Osteoblast (primary cell): ENCODE measurements at places on chromosomes 13 and 19. TPM values are rescaled to one million over a fixed set of nuclear protein-coding genes. Genes with fewer than 3 reads are reported as not detected.
A peak's percentile ranks its signal among the peaks of the same experiment; 100 is the strongest.

SMIM44 gene
- not detected in 2 replicates for total RNA-seq

PAF1 gene
- total RNA-seq, result 29.3 and 29.8 TPM in 2 replicates

- peak; percentile 99 for DNase-seq
Observed at GRCh38 chr19:18167975-18168645, 5.5 kb upstream of the IFI30 start.

DNA sequence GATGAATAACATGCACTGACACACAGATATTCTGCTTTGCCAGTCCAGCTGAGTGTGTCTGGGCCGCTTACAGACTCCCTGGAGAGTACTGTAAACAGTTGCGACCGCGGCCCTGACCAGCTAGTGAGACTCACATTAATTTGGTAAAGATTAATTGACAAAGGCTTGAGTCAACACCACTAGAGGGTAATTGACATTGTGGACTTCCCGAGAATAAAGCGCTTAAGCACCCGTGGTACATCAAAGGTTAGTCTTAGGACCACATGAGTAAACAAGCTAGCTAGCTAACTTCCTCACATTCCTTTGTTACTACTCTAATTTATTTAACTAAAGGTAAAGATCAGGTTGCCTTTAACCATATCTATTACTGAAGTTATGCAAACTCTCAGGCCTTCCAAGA lies 624.4 kb upstream of the ARGLU1 start:
- no peak for DNase-seq

DNA sequence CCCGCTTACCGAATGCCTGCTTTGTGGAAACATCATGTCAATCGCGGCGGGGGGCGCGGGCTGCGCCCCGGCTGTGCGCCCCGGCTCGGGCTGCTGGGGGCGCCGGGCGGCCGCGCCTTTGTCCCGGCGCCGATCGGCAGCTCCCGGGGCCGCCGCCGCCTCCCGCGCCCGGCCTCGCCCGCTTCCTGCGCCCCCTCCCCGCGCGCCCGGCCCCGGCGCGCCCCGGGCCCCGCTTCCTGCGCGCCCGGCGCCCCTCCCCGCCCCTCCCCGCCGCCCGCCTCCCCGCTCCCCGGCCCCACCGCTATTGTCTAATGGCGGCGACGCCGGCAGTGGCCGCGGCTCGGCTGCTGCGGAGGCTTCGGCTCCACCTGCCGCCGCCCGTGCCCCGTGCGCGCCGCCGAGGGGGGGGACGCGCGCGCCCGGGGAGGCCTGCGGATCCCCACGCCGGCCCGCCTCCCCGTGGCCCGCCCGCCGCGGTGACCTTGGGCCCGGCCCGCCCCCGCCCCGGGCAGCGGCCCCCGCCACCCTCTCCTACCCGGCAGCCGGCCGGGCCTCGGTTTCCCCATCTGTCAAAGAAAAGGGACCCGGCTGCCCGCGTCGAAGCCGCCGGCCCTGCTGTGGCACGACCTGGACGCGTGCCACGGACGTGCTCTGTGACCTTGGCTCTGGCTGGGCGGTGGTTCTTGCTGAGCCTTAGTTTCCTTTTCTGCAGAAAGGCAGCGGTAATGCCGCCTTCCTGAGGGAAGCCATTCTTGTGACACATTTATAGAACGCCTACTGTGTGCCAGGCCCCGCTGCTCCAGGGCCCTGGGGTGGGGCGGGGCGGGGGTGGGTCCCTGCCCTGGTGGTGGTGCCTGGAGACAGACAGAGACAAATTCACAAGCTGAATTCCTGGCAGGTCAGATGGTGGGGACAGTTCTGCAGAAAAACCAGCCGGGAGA lies at the start of gene TLE5:
TLE5 (minus strand) TSS at position 331 of the 941 bp plus-strand sequence; CDS start at position 36, 295 bp downstream.
- DNase-seq, result peak; percentile 99
